Stimulated activated CD4-positive, alpha-beta T cell treated with anti-CD3 and anti-CD28 coated beads, Interleukin-4, amount 100 ng/mL, for 48 hours (primary cell): ENCODE measurements at places on chromosomes 16 and 17.

- DNase-seq = no peak
Observed at GRCh38 chr17:5043524-5043923, 8.3 kb upstream of the SLC52A1 start.

DNA sequence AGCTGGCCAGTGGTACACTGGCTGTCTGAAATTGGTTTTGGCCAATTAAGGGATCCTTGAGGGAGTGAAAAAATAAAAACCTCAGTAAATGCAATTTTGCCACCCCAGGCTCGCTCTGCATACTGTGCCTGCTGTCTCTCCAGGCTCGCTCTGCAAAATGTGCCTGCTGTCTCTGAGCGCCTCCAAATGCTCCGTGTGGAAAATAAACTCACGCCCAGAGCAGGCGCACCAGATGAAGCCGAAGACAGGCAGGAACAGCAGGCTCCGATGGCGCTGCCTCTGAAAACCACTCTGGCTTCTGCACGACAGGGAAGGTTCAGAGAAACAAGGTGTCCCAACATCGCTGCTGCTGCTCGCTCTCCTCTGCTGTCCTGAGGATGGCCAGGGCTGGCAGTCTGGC lies 29.1 kb downstream of the SNN start:
- no peak for DNase-seq

- DNase-seq = no peak
Observed at GRCh38 chr17:11954936-11955335, 42.3 kb downstream of the ZNF18 start.

GRCh38 chr16:70759666-70760065 lies 41.3 kb downstream of the VAC14 start:
- DNase-seq = no peak

- no peak for DNase-seq
Observed at GRCh38 chr17:33261820-33262219, 31.3 kb downstream of the ASIC2 start.

DNA sequence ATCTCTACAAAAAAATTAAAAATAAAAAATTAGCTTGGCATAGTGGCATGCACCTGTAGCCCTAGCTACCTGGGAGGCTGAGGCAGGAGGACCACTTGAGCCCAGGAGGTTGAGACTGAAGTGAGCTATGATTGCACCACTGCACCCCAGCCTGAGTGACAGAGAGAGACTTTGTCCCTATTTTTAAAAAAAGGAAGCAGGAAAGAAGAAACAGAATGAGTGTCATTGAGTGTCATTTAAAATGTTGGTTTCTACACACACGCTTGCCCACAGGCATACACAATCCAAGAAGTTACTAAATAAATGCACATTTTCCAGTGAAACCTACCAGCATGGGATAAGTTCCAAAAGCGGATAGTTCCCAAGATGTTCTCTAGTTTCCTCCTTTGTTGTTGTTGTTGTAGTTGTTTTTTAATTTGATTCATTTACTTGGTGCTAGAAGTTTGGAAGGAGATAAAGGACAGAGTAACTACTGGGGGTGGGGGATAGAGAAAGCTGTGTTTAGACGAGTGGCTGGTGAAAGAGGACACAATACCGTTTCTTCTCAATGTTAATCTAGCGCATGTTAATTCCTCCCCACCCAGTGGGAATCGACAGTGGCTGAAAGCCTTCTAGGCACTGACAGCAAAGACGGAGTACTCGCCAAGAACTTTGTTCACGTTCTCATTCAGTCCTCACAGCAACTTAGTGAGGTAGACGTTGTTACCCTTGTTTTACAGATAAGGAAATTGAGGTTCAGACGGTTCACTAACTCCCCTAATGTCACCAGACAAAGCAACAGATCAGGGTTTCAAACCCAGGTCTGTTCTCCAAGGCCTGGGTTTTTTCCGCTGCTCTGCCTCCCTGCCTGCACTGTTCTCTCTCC lies 17.3 kb downstream of the MRPS23 start:
- DNase-seq = no peak

DNA sequence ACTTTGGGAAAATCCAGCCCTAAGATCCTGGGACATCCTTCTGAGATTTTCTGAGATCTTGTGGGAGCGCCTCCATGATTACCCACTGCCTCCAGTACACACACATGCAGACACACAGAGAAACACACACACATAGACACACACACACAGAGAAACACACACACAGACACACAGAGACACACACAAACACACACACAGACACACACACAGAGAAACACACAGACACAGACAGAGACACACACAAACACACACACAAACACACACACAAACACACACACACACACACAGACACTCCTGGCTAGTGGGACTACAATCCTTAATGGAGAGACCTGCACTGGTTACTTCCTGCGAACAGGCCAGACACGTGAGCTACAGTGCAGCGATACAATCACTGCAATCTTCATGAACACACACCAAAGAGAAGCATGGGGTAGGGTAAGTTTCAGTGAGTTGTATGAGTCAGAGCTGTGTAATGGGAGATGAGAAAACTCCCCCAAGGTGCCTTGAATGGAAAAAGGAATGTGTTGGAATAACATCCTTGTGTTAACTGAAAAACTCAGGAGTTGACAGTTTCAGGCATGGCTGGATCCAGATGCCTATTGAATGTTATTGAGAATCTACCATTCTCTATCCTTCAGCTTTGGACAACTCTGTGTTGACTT lies 79.5 kb downstream of the SLC6A2 start:
- DNase-seq = no peak

GRCh38 chr16:278863-279366 lies 1.5 kb upstream of the ARHGDIG start:
- DNase-seq = no peak

DNA sequence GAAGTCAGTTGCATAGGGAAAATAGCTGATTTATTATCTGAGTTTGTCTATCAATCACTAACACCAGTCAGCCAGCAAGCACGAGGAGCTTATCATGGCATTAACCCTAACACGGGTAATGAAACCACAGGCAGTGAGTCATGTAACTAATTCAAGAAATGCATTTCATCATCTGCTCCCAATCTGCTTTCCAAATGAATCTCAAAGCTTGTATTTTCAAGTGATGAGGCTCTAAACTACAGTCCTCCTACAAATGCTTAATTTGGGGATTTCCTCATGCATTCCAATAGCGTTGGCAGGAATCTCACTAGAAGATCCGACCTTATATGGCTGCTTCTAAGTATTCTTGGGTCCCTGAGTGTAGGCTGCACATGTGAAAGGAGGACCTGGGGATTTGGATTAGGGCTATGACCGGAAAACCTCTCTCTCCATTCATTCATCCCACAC lies 118.4 kb upstream of the HSBP1 start:
- no peak for DNase-seq

GRCh38 chr17:43722870-43723665 lies 35.5 kb downstream of the SOST start:
- DNase-seq = no peak

GRCh38 chr17:37358098-37358829 lies 17.5 kb upstream of the C17orf78 start:
- DNase-seq = peak; percentile 30

- DNase-seq = no peak
Observed at GRCh38 chr17:45316434-45317110, at the start of gene MAP3K14. Gene MAP3K14, minus strand, starts transcription at chr17:45317020. Its CDS starts 26,275 bp downstream, at chr17:45290745.

GRCh38 chr16:6493555-6493954 lies 839.1 kb upstream of the RBFOX1 start:
- no peak for DNase-seq

DNA sequence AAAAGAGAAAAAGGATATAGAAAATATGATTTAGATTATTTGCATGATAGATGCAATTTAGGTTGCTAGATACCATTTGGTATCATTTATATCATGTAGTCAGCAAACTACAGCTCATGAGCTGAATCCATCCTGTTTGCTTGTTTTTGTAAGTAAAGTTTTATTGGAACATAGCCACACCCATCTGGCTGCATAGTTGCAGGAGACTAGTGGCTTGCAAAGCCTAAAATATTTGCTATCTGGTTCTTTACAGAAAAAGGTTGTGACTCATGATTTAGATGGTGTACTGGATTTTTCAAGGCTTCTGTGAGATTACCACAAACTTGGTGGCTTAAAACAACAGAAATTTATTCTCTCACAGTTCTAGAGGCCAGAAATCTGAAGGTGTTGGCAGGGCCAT lies 49.9 kb downstream of the MAP2K4 start:
- DNase-seq = no peak

DNA sequence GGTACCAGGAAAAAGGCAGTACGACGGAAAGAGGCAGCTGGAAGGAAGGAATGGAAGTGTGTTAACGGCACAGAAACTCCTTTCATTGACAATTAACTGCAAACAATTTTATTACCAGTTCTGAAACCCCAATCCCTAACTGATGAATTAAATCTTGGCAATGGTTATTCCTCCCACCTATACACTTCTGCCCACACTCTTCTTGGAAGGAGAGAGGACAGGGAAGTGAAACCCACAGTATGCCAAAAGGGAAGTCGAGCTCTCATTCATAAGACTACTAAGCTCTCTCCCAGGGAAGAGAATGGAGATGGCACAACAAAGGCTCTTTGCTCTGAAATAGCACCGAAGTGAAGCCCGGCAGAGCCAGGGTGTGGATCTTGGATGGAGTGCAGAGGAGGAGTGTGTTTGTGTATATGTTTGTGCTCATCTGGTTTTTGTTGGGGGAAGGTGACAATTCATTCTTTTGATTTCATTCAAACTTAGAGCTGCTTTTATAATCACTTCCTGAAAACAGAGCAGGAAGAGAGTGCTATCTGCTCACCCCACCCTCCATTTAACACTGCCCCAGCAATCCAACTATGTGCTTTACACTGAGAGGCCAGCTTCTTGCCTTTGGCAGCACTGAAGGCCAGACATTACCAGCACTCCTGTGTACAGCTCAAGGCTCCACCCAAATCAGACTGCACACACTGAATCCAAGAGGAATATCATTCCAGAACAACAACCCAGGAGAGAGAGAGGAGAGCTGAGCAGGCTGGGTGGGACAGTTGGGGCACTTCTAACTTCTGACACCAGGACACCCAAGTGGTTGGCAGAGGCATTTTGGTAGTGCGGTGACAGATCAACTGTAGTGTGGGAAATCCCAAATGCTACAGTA lies 68.7 kb downstream of the HIC1 start:
- no peak for DNase-seq

DNA sequence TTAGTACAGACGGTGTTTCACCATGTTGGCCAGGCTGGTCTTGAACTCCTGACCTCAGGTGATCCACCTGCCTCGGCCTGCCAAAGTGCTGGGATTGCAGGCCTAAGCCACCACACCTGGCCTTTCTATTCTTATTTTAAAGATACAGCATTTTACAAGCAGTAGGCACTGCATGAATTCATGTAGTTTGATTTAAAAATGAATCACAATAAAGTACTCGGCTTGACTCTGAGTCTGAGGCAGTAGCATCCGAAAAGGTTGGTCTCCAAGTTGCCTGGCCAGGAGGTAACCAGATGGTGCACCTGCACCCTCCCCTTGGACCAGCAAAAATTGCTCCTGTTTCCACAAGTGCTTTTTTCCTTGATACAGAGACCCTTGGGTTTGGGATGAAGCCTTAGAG lies 35.6 kb downstream of the MAP2K6 start:
- no peak for DNase-seq

- no peak for DNase-seq
Observed at GRCh38 chr17:64687376-64687775, 25.3 kb upstream of the SMURF2 start.

DNA sequence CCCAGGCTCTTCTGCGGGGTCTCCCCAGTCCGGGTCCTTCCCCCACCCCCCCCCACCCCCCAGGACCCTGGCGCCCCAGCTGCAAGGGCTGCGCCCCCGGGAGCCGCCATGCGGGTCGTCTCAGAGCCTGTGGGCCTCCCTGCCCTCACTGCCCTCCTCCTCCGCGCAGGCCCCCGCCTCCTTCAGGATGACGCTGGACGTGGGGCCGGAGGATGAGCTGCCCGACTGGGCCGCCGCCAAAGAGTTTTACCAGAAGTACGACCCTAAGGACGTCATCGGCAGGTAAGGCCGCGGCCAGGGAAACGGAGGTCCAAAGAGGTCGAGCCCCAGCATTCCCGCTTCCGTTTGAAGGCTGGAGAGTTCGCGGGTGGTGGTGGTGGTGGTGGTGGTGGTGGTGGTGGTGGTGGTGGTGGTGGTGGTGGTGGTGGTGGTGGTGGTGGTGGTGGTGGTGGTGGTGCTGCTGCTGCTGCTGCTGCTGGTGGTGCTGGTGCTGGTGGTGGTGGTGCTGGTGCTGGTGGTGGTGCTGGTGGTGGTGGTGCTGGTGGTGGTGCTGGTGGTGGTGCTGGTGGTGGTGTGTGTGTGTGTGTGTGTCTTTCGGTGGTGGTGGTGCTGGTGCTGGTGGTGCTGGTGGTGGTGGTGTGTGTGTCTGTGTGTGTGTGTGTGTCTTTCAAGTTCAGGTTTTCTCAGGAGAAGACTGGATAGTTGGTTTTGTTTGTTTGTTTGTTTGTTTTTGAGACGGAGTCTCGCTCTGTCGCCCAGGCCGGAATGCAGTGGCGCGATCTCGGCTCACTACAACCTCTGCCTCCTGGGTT lies 615 bp downstream of the PHKG2 start:
- DNase-seq = peak; percentile 4

- no peak for DNase-seq
Observed at GRCh38 chr16:66299349-66299748, 67.1 kb upstream of the CDH5 start.

DNA sequence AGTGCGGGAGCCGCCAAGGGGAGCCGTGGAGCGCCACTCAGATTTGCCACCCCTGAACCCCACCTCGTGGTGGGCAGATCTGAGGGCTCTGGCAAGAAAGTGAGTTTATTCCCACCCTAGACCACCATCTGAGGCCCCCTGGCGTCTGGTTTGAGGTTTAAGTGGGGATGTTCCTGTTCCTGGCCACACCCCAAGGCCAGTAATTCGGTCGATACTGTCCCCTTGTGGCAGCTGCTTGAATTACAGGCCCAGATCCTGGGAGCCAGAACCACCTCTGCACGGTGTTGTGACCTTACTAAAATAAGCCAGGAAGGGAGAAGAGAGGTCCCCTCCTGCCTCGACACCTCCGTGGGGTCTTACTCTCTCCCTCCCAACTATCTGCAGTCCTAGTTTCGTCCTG lies 3.3 kb upstream of the LAT start:
- peak; percentile 66 for DNase-seq

DNA sequence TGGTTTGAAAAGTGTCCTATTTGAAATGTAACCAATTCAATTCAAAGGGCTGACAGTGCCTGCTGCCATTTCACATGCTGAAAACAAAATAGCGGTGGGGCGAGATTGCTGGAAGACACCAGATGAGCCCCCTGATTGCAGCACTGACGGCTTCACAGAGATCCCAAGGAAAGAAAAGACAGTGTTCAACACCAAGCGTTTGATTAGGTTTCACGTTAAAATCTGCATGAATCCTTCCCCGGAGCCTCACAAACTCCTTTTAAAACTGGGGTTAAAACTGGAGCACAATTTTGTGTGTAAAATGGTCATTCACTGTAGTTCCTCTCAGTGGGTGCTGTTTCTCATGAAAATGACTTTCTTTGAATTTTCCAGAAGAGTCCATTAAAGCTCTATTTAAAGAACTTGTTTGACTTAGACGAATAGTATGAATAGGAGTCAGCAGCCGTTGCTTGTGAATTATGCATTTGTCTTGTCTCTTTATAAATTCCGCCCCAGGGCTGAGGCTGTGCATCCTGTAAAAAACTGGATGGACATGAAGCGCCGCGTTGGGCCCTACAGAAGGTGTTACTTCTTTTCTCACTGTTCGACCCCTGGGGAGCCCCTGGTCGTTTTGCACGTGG lies 8.8 kb downstream of the MLYCD start:
- no peak for DNase-seq
